Activated CD8-positive, alpha-beta memory T cell treated with anti-CD3 and anti-CD28 coated beads for 4 hours (primary cell): ENCODE measurements at places on chromosomes 3 and 15.

DNA sequence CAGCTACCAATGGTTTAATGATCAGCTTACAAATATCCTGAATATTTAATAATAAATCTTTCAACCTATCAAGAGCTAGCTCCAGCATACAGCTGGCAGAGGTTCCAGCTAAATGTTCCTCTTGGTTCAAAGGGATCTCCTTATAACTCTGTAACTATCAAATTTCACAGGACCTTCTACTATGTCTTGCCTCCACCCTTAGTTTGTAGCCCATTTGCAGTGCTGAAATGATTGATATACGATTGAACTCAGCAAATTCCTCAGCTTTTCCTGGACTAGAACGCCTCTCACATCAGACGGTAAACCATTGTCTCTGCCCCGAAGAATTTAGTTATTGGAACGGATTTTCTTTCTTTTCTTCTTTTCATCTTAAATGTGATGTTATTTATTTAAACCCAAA lies 41.5 kb downstream of the CD200R1L start:
- no peak for DNase-seq

DNA sequence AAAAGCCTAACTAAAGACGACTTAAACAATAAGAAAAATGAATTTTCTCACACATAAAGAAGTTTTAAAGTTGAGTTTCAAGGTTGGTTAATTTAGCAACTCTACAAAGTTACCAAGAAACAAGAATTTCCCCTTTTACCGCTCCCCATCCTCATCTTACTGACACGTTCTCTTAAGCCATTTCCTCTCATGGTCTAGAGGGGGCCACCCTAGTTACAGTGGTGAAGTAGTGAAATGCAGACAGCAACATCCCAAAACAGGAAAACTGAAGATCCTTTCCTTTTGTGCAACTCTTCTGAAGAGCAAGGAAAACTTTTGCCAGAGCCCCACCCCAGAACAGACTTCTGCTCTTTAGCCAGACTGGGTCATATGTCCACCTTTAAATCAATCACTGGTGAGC lies 17.3 kb upstream of the SOX14 start:
- no peak for DNase-seq

DNA sequence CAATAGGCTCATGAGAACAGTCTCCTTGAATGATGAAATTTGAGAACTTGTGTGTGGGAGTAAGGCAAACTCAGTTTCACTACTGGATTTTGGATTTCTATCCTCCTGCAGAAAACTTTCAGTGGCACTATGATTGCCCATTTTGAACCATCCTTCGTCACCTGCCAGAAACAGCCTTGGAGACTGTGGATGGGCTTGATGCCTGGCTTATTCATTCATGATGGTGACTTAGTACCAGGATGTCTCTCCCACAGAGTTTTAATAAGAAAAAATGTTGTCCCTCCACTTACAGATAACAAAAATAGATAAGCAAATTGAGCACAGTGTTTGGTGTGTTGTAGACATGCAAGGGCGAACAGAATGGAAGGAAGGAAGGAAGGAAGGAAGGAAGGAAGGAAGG lies 53.5 kb upstream of the CPNE4 start:
- no peak for DNase-seq

DNA sequence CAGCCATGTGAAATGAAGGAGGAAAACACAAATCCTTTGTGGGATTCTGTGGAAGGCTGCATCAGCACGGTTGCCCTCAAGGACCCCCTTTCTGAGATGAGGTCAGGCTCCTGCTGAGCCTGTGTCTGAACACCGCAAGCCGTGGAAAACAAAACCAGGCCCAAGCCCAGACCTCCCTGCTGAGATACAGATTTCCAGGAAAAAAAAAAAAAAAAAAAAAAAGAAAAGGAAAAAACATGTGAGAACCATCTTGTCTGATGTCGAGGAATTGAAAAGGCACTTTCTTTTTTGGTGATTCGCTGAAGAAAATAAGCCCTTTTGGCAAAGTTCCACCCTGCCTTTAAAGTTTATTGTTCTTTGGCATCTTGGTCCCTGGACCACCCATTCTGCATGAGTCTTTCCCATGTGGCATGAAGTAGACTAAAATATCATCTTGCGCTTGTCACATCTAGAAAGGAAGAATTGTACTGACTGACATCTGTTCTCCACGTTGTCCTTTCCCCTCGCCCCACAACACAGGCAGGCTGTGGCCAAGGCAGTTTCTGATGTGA lies 117.6 kb downstream of the CHST2 start:
- DNase-seq: no peak

DNA sequence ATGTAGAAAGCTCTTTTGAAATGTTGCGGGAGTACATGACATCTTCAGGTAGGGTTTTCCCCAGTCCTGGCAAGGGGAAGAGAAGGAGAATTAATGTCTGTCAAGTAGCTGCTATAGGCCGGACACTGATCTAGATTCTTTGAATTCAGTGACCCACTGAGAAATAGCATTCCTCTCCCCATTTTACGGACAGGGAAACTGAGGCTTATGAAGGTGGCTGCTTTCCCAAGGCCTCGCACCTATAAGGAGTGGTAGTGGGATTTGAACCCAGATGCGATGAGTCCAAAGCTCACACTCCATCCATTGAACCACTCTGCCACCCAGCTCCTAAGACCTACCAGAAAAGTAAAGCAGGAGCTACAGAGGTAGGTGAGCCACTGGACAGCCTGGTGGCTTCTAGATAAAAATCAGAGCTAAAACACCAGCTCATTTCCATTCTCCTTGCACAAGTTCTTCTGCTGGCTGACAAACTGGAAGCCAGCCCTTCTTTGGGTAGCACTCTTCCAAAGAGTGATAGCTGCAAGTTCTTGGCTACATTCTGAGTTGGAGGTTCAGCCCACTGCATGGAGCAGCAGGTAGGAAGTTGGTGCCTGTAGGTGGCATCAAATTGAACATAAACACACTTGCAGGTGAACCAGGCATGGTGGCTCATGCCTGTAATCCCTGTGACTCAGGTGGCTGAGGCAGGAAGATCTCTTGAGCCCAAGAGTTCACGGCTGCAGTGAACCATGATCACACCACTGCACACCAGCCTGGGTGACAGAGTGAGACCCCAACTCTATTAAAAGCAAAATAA lies 22.0 kb downstream of the ZNF710 start:
- DNase-seq: no peak

DNA sequence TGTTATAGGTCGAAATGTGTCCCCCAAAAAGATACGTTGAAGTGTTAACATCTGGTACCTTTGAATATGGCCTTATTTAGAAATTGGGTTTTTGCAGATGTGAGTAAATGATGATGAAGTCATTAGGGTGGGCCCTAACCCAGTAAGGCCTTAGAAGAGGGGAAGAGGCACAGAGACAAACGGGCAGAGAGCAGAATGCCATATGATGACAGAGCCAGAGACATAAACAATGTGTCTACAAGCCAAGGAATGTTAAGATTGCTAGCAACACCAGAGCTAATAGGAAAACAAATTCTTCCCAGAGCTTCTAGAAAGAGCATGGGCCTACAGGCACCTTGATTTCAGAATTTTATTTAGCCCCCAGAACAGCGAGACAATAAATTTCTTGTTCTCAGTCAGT lies 693.1 kb upstream of the NECTIN3 start:
- DNase-seq: no peak

DNA sequence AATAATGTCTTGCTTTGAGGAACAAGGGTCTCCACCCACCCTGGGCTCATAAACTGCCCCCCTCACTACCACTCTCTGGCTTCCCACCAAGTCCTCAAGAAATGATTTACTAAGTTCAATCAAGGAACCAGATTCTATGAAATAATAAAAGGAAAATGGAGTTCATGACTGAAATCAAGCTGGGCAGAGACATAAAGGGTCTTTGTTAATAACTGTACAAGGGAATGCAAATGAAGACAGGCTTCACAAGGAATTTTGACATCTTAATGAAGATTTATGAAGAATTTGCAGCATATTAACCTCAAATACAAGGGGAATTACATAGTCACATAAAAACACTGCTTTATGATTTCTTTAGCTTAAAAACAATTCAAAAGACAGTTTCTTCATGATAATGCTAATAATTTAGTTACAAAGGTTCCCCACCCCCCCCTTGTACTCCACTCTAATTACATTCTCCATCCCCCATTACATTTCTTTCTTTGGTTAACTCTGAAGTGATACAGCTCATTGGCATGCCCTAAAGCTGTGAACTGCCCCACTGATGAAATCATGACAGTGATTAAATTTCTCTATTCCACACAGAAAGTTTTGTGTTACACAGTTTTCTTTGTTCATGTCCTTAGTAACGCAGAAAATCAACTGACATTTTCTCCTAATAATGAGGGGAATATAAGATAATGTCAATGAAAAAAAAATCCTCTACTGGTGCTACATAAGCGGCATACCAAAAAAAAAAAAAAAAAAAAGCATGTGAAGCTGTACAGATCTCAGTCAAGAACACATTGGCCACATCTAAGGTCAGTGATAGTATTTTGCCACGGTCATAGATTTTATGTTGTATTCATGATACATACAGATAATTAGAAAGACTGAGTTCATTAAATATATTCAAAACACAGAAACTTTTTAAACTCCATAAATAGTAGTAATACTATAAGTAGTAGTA lies 54.4 kb downstream of the WWTR1 start:
- DNase-seq: no peak

DNA sequence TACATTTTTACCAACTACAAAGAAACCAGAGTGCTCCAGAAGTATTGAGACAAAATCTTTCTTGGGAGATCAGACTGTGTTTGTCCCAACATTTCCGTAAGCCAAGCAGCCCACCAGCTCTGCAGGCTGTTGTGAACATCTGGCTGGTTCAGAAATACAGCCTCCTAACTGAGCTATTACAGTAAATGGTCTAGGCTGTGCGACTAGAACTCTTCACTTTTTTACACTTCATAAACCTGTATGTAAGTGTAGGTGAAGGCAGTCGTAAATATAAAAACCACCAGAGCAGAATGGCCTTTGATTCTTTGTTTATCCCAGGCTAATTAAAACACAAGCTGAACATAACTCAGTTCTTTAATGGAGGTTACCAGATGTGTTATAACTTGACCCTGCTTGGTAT lies 235.3 kb downstream of the ARRDC4 start:
- no peak for DNase-seq

- no peak for DNase-seq
Measured at GRCh38 chr15:58770519-58770856, 614 bp upstream of the MINDY2 start.

DNA sequence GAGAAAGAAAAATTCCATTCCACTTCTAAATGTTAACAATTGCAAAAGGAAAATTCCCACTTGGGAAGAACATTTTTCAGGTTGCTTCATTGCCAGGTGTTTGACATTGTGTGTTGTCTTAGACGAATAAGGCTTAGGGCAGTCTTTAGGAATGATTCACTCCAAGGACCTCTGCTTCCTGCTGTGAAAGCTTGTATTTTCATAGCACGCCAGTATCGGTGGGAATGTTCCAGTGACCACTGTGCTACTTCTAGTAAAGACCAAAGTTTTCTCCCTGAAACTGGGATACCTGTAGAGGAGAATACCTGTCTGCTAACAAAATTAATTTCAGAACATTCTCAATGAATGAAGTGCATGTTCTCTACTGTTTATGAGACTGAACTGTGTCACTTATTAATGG lies 64.1 kb downstream of the CDIN1 start:
- DNase-seq: no peak
